ENCODE measurements at places on chromosomes 16 and 17. TPM values are rescaled to one million over a fixed set of nuclear protein-coding genes. Genes with fewer than 3 reads are reported as not detected.

LRRC36 gene
- polyA plus RNA-seq = not detected

UTS2R gene
- polyA plus RNA-seq = not detected

- no peaks in the 10 kb centered on the region for H3K36me3 ChIP-seq
- H3K4me3 ChIP-seq = no peak overlapping the region
- H3K27me3 ChIP-seq = no peaks in the 10 kb centered on the region
- peaks cover 30% of the 10 kb centered on the region for H3K4me1 ChIP-seq
- DNase-seq = no peak
Observed at GRCh38 chr17:74117087-74117698, 86.3 kb upstream of the RPL38 start.

DNA sequence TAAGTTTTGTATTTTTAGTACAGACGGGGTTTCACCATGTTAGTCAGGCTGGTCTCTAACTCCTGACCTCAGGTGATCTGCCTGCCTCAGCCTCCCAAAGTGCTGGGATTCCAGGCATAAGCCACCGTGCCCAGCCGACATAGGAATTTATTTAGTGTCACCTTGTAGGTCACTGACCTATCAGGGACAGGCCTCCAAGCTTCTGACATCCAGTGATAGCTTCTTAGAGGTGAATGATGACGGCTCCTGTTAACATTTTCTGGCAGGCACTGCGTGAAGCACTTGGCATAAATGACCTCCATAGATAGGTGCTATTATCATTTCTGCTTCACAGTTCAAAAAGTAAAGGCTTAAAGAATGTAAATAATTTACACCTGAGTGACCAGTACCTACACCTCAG is 71.6 kb downstream of the RBFOX1 start:
- no peak overlapping the region for H3K27ac ChIP-seq
- H3K27me3 ChIP-seq = no peaks in the 10 kb centered on the region
- no peak overlapping the region for H3K4me3 ChIP-seq
- no peaks in the 10 kb centered on the region for H3K4me1 ChIP-seq
- no peaks in the 10 kb centered on the region for H3K36me3 ChIP-seq
- DNase-seq = no peak

DNA sequence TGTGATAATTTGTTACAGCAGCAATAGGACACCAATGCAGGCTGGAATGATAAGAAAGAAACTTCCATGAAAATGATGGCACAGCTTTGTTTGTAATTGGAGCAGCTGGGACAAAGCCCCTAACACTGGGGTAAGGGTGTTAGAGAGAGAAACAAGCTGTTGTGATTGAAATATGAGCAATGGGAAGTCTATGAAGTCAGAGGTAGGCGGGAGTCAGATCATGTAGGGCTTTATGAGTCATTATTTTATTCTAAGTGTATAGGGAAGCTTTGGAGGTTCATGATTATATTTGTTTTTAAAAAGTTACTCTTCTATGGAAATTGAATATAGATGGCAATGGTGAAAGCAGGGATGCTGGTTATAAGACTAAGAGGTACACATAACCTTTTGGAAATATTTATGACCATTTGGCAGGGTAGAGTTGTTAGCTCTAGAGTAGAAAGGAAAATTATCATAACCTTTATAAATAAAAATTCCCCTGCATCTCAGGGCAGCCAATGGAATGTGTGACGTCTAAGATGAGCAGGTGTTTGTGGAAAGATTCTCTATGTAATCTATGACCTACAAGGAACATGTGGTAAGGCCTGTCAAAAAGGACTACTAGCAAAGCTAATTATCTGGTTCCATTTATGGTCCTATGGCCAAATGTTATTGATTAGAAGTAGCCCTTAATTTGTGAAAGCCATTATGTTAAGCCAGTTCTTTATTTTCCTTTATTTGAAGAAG is 85.6 kb downstream of the KCNJ2 start:
- H3K4me1 ChIP-seq = no peaks in the 10 kb centered on the region
- DNase-seq = no peak
- H3K36me3 ChIP-seq = no peaks in the 10 kb centered on the region

- H3K4me1 ChIP-seq = peaks cover 31% of the 10 kb centered on the region
- H3K27me3 ChIP-seq = peaks cover 44% of the 10 kb centered on the region
- peak overlapping the region; percentile 87 for H3K4me3 ChIP-seq
- DNase-seq = peak; percentile 80
- no peaks in the 10 kb centered on the region for H3K36me3 ChIP-seq
Observed at GRCh38 chr17:74430706-74431567, 951 bp upstream of the GPRC5C start.

GRCh38 chr17:36673637-36674277 is 72.4 kb downstream of the MRM1 start:
- H3K36me3 ChIP-seq = no peaks in the 10 kb centered on the region
- no peaks in the 10 kb centered on the region for H3K27me3 ChIP-seq
- no peaks in the 10 kb centered on the region for H3K4me1 ChIP-seq

Measured in GM23338 (cell line).